ENCODE measurements at places on chromosomes 16 and 17.
A peak's percentile ranks its signal among the peaks of the same experiment; 100 is the strongest.

GRCh38 chr17:58270476-58271215 lies 10.1 kb downstream of the MPO start:
- DNase-seq, result no peak

DNA sequence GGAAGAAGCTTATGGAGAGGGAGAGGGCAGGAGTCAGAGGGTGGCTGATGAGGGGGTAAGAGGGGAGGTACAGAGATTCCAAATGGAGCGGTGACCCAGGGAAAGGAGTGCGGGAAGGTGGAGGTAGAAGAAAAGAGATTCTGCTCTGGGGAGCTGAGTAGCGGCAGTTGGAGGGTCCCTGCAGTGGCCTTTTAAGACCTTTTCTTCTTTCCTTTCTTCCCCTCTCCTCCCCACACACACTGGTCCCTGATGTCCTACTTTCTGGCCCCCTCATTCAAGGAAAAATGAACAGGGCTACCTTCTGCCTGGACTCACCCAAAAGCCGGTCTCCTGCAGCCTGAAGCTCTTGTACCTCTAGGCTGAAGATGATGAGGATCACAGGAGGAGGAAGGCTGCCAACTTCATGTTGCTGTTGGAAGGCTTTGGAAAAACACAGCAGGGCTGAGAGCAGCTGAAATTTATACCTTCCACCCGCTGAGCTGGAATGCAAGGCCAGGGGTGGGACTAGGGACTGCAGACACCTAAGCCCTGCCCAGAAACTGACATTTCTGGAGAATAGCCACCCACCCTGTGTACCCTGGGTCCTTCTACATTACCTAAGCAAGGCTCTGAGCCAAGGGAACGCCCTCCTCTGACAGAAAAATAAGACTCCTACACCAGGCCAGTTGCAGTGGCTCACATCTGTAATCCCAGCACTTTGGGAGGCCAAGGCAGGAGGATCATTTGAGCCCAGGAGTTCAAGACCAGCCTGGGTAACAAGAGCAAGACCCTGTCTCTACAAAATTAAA lies 9.4 kb upstream of the HEATR6 start:
- no peak for DNase-seq

- no peak for DNase-seq
Measured at GRCh38 chr17:27384726-27385125, 71.5 kb upstream of the KSR1 start.

GRCh38 chr17:20179041-20179440 lies 169.9 kb downstream of the SPECC1 start:
- no peak for DNase-seq

GRCh38 chr16:87853411-87854052 lies 15.8 kb downstream of the SLC7A5 start:
- peak; percentile 70 for DNase-seq

DNA sequence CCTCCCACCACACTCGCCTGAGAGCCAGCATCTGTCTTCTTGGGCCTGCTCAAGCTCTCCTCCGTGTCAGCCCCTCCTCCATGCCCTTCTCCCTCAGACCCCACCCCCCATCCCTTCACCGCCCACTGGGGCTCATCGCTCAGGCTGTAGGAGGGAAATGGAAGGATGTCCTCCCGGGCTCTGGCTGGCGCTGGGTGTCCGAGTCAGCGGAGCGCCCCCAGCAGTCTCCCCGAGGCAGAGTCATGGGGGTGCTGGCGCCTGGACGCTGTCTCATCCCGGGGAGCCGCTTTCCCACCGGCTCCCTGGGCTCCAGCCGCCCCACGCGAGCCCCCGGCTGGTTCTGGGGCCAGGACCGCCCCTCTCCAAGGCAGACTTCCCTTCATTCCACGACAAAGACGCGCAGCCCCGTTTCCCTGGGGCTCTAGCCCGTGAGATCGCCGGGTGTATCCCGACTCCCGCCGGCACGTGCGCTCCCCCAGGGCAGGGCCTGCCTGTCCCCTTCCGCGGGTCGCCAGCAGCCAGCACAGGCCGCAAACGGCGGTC lies 428 bp upstream of the ANTKMT start:
- peak; percentile 30 for DNase-seq

- DNase-seq, result no peak
Measured at GRCh38 chr17:57938061-57938502, 17.1 kb downstream of the CUEDC1 start.

- DNase-seq, result peak; percentile 16
Measured at GRCh38 chr16:73047536-73048291, at the start of gene ZFHX3. Gene ZFHX3 (minus strand): TSS chr16:73048128. CDS start chr16:72960145, 87,983 bp downstream.

DNA sequence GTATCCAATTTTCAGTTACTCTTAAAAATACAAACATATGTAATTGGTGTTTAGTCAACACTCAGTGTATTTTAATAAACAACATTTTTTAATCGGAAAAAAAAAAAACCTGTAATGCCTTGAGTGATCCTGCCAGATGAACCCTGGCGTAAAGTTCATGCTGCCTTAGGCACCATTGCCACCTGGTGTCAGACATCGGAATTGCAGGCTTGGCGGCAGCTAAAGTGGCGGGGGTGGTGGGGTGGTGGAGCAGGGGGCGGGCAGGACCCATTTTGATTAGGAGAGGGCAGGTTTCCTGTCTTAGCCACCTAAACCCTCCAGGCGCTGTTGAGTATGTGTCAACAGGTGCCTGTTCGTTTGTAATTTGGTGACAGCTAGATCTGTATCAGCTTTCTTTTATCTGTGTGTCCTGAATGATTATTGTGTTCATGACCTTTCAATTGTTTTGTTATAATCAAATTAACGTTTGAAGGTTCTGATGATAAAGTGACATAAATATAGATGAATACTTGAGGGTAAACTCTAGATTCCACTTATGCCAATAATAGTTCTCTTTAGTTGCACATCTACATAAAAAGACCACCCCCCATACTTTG lies 588.7 kb downstream of the CDH13 start:
- peak; percentile 13 for DNase-seq

DNA sequence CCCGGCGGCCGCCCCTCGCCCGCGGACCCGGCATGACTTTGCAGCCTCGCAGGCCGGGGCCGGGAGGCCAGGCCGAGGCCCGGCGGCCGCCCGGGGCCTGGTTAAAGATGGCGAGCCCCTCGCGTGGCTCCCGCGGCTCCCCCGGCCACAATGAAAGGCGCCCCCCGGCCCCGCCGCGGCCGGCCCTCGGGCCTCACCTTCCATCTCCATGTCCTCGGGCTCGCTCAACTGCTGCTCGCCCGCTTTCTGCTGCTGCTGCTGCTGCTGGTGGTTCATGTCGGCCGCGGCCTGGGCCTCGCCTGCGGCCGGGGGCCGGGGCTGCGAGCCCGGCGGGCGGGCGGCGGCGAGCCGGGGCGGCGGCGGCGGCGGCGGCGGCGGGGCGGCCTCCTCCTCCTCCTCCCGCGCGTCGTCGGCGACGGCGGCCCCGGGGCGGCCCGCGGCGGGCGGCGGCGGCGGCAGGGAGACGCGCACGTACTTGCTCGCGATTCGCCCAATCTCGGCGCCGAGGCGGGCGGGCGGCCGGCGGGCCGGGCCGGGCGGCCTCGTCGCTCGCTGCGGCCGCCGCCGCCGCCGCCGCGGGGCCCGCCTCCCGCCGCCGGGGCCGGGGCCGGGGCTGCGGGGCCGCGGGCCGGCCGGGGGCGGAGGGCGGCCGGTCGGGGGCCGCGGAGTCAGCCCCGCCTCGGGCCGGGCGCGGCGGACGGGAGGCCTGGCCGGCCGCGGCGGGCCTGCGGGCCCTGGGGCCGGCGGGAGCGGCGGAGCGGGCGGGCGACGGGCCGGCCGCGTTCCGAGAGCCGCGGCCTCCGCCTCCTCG lies 491 bp downstream of the USP7 start:
- no peak for DNase-seq

GRCh38 chr17:43393944-43394482 lies 4.8 kb upstream of the ARL4D start:
- DNase-seq, result peak; percentile 73

- peak; percentile 57 for DNase-seq
Measured at GRCh38 chr17:79991140-79991923, 44.3 kb downstream of the TBC1D16 start.

DNA sequence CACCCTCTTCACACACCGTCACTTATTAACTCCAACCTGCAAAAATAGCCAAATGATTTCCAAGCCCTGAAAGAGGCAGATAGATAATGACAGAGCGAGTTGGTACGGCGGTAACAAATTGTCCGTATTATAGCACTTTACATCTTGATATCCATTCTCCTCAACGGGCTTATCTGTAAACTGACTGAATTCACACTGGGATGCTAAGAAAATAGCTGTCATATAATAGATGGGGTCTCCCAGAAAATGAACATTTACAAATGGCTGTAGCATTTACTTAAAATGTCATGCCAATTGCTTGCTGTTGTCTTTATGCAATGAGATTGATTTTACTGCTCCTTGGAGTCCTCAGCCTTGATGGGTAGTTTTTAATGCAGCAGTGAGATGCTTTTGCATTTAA lies 225.8 kb upstream of the SDK2 start:
- DNase-seq, result no peak

GRCh38 chr17:49585422-49586027 lies 9.9 kb downstream of the NXPH3 start:
- no peak for DNase-seq

DNA sequence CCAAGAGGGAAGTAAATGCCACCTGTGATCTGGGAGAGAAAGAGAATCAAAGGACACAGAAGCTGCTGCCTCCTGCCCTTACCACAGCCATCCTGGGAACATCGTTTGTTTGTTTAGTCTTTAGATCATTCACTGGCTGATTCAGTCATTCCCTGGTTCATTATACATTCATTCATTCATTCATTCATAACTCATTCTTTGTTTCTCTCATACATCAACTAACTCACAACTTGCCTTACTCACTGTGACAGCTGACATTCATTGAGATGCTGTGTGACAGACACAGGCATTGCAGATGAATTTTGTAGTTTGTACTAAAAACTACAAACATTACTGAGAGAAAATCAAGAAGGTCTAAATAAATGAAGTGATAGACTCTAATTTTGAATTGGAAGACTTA lies 291.0 kb upstream of the TNRC6C start:
- no peak for DNase-seq

GRCh38 chr16:47565454-47565853 lies 104.3 kb downstream of the PHKB start:
- peak; percentile 6 for DNase-seq

- DNase-seq, result no peak
Measured at GRCh38 chr16:46976550-46976949, 3.1 kb upstream of the DNAJA2 start.

DNA sequence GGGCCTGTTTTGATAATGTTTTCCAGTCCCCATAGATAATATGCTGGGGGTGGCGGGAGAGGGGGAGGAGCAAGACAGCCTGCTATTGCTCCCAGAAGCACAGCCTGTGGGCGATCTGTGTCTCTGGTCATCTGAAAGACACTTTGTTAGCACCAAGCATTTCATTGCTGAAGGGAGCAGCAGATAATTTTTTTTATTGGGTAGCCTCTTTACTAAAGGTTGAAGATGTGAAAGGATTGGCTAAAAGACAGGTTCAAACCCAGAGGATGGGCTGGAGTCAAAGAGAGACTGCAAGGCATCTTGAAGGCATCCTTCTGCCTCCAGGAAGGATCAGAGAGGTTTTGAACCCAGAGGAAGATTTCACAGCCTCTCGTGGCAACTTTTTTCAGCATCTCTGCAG lies 60.6 kb downstream of the C17orf67 start:
- DNase-seq, result no peak

- no peak for DNase-seq
Measured at GRCh38 chr17:6110592-6110991, 40.4 kb downstream of the WSCD1 start.

- DNase-seq, result no peak
Measured at GRCh38 chr17:28912938-28913333, 10.1 kb upstream of the DHRS13 start.

DNA sequence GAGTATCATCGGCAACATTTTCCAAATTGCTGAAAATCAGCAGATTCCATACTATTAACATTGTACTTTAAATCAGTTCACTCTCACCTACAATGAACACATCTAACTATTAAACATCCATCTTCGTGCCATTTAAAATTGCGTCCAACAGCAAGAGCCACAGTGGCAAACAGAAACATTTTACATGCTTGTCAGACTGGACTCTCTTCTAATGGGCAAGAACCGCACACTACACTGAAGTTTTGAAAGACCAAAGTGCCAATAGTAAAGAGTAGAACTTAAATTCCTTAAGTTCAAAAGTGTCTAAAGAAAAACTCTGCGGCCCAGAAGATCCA lies 652 bp downstream of the RPS15A start:
- no peak for DNase-seq

- DNase-seq, result no peak
Measured at GRCh38 chr16:88076211-88076931, 125.1 kb downstream of the BANP start.

DNA sequence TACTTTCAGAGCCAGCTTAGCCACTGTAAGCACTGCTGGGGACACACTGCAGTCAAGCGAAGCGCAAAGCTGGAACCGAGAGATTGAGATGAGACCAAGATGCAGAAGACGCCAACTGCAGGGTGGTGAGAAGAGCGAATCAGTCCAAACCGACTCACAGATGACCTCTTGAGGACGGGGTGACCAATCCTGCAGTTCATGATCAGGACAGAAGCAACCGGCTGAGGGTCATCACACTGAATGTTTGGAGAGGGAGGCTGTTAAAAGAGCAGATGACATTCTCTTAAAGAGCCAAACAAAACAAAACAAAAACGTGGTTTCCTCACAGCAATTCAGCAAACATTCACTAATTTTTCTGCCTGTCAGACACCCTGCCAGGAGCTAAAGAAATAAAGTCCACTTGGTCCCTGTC lies 8.5 kb downstream of the HASPIN start:
- DNase-seq, result no peak

DNA sequence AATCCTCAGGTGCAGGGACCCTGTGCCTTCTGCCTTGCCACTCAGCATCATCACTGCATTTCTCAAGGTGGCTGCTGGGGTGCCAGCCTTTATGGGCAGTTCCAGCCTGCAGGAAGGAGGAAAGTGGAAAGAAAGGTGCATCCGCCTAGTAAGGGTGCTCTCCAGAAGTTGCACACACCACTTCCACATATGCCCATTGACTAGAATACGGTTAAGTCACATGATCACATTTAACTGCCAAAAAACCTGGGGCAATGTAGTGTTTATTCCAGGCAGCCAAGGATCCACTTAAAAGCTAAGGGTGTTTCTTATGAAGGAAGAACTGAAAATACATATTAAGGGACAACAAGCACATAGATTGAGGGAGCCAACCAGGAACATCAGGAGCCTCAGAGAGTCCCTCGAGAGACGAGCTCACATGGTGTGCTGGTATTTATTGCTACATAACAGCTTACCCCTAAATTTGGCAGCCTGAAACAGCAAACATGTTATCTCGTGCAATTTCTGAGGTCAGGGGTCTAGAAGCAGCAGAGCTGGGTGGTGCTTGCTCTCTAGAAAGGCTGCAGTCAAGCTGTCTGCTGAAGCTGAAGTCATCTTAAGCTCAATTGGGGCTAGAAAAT lies 52.0 kb upstream of the MMP2 start:
- no peak for DNase-seq

DNA sequence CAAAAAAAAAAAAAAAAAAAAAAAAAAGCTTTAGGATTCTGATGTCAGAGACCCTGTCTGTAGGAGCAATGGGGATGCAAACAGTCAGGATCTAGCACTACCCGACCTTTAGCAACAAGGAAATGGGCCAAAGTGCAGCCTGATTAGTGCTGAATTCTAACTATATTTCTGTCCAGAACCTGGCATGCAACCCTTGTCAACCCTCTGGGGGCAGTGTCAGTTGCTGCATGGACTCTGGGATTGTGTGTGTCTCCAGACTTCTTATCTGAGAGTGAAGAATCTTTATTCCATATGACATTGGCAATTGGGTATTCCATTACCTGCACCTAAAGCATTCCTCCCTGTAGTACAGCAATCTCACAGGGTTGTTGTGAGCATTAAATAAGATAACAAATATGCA lies 120.3 kb upstream of the CRHR1 start:
- DNase-seq, result no peak

All from T1000 (cell line).